ENCODE measurements at places on chromosomes 2 and 18.

DNA sequence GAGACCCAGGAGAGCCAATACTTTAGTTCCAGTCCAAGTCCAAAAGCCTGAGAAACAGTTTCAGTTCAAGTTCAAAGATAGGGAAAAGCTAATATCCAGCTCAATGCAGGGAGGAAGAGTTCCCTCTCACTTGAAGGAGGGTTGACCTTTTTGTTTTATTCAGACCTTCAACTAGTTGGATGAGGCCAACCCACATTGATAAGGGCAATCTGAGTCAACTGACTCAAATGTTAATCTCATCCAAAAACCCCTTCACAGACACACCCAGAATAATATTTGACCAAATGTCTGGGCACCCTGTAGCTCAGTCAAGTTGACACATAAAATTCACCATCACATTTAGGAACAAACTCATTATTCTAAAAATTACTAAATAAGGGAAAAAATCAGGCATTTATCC, 246.8 kb downstream of the METTL4 start:
- no peak for DNase-seq

DNA sequence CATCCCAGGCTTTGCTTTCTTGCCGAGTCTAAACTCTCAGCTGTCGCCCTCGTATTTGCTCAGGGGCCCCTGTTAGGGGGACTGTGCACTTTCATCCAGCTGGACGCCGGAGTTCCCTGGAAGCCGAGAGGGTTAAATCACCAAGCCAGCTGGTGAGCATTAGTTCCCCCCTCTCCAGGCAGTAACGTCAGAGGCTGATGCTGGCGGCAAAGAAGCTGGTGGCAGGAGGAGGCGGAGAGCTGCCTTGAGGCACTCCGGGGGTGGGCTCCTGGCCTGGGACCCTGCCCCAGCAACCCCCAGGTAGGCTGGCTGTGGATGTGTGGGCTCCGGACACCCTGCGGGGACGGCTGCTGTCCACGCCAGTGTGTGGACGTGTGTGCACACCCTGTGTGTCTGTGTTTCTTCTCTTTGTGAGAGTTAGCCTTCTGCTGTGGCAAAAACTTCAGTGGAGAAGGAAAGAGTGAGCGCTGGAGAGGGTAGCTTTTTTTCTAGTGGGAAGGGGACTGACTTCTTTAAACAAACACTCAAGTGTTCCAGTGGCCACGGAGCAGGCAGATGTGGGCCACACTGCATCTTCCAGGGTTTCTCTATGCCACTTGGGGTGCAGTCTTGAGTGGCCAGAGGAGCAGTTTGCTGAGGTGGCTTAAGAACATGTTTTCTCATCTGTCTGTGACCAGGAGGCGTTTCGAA, 84.7 kb downstream of the GLI2 start:
- no peak for DNase-seq

GRCh38 chr2:234996069-234996940, 44.5 kb downstream of the SH3BP4 start:
- no peak for DNase-seq

DNA sequence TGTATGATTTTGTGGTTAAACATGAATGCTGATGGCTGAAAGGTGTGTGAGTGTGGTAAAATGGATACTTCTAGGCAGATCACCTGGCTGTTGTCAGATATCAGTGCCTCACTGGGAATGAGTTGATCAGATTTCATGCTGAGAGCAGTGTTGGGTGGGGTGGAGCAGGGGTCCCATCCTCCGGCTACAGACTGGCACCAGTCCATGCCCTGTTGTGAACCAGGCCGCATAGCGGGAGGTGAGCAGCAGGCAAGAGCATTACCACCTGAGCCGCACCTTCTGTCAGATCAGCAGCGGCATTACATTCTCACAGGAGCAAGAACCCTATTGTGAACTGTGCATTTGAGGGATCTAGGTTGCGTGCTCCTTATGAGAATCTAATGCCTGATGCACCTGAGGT, 78.7 kb downstream of the GLI2 start:
- no peak for DNase-seq

- DNase-seq, result no peak
Observed at GRCh38 chr2:80499095-80499494, 194.5 kb upstream of the LRRTM1 start.

GRCh38 chr2:224941960-224942359, 100.3 kb downstream of the DOCK10 start:
- DNase-seq, result no peak

DNA sequence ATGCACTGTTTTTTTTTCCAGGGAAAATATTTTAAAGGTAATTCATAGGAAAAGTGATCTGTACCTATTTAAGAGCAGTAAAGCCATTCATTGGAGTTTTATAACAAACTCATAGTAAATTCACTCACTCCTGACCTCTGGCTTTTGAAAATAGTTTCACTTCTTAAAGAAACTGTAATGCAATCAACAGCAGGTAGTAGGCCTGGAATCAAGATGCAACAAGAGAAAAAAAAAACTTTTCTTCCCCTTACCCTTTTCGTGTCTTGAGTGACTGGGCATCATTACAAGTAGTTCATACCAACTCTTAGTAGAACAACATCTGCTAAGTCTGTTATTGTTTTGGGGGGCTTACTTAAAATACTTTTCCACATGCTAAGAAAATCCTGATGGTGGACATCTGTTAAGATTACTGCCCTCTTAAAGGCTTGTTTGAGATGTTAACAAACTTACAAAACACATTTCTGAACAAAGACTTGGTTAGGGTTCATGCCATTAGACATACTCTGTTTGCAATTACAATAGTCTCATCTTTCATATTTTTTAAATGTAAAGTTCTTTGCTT, 164.1 kb upstream of the FOSL2 start:
- DNase-seq, result no peak

DNA sequence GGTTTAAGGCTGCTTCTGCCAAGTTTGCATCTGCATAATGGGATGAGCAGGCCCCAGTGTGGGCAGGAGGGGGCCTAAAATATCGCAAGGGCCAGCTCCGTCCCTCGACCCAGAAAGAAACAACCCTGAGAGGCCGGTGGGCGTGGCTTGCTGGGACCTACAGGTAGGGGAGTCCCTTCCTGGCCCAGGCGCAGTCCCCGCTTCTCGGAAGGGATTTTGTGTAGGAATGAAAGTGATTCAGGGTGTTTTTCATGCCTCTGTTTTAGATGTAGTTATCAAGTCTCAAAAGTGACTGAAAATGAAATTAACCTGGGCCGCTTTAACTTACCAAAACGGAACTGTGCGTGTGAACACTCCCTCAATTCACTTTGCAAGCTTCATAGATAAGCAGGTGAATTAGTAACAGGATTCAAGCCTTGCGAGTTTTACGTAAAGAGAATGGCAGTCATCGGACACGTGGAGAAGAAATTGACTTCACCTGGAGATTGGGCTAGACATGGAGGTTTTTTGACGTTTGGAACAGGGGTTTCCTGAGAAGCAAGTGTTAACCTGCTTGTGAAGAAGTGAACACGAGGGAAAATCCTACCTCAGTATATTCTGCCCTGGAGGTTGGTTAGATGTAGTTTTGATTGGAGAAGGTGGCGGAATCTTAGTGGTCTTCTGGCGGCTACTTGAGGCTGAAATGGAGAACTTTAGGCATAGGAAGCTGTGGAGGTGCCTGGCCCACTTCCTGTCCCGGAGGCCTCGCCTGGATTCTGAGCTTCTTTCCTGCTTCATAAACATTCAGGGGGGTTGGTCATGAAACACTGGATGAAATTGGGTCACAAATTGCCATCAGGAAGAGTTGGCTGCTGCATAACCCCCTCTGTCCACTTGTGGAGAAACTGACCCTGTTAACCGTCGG, 1.7 kb downstream of the NCK2 start:
- peak; percentile 23 for DNase-seq

GRCh38 chr2:10522726-10523405, 74.7 kb upstream of the ODC1 start:
- no peak for DNase-seq

GRCh38 chr2:65175894-65176530, 46.1 kb upstream of the RAB1A start:
- DNase-seq, result no peak

GRCh38 chr2:121478996-121479745, 51.5 kb upstream of the RNU4ATAC start:
- DNase-seq, result no peak

- no peak for DNase-seq
Observed at GRCh38 chr2:232273903-232274643, 104.5 kb upstream of the ALPP start.

DNA sequence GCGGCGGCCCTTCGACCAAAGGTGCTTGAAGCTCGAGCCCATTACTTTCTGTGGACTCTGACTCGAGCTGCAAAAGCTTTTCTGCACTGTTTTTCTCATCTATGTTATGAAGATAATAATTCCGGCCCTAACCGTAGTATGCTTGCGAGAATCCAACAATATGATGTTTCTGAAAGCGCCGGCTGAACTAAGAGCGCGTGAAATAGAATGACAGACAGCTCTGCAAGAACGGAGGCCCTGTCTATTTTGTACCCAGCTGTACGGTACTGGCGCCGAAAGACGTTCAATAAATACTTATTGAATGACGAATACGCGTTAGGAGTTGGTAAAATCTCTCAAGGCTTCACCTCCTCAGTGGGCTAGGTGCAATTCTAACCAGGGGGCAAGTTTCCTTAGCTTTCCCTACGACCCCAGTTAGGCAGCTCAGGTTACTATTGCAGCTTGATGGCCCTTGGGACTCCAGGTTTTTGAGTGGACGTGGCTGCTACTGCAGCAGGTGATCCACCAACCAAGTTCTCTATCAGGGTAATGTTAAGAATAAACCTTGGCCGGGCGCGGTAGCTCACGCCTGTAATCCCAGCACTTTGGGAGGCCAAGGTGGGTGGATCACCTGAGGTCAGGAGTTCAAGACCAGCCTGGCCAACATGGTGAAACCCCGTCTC, 570 bp downstream of the SCRN3 start:
- DNase-seq, result no peak

GRCh38 chr2:226782092-226782713, 17.4 kb downstream of the IRS1 start:
- DNase-seq, result no peak

DNA sequence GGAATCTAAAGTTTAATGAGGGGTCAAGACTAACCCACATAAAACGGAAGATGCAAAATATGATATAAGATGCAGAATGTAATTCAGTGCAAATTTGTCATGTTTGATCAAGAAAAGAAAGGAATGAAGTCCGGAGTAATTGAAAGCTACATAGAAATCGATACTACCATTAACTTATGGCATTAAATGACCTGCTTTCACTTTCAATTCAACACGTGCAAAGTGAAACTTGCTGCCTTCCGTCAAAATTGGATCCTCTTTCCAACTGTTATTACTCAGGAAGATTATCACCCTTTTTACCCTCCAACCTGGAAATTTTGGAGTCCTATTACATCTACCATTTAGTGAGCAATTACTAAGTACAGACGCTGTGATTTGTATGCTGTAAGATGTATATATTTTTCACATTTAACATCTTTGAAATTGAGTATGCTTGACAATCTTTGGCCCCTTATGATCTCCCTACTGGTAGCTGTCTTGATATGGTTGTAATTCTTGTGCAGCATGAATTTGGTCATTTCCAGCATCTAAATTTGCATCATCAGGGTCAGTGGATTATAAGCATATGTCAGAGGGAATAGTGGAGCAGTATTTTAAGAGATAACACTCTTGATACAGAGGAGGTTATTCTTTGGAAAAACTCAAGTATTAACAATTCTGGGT, 18.6 kb downstream of the UNC80 start:
- no peak for DNase-seq

GRCh38 chr2:219675221-219675620, 47.8 kb downstream of the SLC4A3 start:
- no peak for DNase-seq

DNA sequence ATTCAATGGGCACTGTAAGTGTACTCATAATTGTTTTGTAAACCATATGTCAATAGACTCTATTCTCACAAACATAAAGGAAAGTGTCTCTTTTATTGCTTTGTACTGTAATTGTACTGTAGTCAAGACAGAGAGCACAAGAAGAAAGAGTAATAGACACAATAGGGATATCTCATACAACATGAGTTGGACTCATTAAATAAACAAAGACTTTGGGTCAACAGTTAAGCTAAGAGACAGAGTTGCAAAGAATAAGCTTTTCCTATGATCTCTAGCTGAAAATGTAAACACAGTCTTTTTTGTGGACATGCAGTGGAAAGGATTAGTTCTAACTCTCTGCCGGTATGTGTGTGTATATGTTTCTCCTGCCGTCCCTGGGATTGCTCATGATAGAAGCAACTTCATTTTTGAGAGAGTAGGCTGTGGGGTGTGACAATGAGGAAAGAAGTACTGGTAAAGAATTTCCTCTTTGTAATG, 13.9 kb upstream of the KYNU start:
- DNase-seq, result no peak

DNA sequence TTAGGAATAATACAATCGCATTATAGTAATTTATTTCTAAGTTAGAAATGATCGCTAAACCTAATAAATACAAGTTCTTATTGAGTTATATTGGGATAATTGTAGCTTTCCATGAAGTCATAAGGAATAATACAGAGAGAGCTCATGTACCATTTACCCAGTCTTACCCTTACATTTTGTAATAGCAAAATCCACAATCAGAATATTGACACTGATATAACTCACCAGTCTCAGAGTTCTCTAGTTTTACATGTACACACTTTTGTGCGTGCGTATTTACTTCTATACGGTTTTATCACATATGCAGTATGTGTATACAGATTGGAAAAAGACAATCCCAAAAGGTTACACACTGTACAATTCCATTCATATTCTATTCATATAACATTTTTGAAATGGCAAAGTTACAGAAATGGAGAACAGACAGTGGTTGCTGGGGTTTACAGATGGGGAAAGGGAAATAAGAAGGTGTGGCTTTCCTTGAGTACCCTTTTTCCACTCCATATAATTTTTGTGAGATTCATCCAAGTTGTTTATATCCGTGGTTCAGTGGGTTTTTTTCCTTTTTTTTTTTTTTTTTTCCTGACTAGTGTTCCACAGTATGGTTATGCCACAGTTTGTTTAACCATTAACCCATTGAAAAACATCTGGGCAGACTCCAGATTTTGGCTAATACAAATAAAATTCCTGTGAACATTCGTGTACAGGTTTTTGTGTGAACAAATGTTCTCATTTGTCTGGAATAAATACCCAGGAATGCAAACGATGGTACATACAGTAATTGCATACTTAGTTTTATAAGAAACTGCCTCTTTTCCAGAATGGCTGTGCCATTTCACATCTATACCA, 117.2 kb downstream of the HNMT start:
- no peak for DNase-seq

DNA sequence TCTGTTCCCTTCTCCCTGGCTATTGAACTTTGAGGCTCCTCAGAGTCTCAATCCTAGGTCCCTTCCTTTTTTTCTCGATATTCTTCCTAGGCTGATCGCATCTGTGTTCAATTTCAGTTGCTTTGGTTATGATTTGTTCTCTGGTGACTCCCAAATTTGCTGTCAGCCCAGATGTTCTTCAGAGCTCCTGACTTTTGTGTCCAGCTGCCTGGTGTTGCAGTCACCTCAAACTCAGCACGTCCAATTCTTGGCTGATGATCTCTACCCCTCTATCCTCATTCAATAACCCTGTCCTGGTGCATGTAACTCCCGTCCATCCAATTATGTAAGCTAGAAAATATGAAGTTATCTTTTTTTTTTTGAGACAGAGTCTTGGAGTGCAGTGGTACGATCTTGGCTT, 31.4 kb downstream of the DIS3L2 start:
- DNase-seq, result no peak

Measured in DND-41 (cell line).